ENCODE measurements at places on chromosomes 1 and 21. TPM values are rescaled to one million over a fixed set of nuclear protein-coding genes. Genes with fewer than 3 reads are reported as not detected.

- DNase-seq, result no peak
Measured at GRCh38 chr1:165605246-165605645, 25.8 kb upstream of the MGST3 start.

DNA sequence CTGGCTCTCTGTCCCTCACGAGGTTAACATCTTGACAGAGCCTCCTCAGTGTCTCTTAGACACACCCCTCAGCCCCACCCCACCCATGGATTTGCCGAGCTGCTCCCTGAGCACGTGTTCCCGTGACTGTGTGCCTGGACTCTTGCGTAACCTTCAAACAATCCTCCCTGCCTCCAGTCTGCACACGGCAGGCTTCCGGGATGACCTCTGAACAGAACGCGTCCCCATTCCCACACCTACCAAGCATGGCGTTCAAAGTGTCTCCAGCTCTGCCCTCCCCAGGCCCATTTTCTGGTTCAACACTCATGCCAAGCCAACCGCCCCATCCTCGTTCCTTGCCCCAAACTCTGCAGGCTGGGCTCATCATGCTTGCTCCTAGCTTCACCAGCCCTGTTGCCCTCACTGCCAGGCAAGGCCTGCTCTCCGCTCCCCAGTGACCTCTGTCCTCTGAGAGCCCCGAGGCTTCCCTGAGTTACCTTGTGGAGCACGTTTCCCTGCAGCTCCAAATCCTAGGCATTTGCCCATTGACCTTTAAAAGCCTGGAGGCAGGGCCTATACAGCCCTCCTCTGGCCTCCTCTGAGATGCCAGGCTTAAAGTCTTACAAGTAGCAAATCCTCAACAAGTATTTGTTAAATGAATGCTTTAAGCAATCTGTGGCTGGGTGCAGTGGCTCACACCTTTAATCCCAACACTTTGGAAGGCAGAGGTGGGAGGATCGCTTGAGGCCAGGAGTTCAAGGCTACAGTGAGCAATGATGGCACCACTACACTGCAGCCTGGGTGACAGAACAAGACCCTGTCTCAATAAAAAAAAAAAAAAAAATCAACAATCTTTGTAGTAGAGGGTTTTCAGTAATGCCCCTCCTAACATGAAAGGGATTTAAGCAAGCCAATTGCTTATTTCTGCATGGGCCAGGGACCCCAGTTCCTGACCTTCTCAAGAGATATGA, 5.0 kb downstream of the AGT start:
- no peak for DNase-seq

The PTPN22 gene
- 51.1 TPM for total RNA-seq

GRCh38 chr1:164709126-164709525, 150.1 kb downstream of the PBX1 start:
- DNase-seq, result no peak

The SLC1A7 gene
- total RNA-seq, result under 0.01 TPM

The TCP10L gene
- 1.0 TPM for total RNA-seq

DNA sequence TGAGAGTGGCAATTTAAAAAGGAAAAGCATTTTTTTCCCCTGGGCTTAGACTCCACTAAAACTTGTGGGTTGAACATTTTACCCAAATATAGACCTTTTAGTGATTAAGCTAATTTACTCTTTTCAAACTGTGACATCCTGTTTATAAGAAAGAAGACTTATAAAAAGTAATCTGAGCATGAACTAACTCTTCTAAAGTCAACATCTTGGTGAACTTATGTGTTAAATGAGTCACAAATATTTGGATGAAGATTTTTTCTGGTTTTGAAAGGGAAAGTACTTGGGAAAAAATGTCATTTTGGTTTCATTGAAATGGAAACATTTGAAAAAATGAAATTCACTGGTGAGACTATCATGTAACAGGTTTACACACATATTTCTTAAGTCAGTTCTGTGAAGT, 109.8 kb downstream of the KCNK2 start:
- no peak for DNase-seq

The FAM131C gene
- 0.05 TPM for total RNA-seq

DNA sequence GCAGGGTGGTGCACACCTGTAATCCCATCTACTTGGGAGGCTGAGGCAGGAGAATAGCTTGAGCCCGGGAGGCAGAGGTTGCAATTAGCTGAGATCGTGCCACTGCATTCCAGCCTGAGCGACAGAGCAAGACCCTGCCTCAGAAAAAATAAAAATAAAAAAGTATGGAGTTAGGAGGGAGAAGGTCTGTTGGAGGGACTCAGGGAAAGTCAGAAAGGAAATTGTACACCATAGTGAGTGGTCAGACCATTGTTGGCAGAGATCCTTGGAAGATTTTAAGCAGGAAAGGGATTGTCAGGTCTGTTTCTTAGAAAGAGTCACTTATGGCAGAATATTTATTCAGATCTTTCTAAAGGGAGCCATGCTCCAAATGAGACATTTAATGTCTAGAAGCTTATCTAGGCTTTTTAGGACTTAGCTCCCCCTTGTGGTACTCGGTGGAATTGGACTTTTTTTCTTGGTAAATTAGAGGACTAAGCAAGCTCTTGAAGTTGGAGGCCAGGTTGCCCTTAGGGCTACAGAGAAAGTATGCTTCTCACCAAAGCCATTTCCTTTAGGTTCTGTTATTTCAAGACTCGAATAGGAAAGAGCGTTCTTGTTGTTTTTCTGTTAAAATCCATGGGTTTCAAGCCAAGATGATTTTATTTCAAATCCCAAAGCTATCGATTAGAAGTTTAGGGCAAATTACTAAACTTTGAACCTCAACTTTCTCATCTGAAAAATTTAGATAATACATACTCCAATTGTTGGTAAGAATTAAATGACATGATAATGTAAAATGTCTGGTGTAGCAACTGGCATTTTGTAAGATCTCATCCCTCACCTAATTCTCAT, 16.5 kb downstream of the MIA3 start:
- DNase-seq, result peak; percentile 79

The HHAT gene
- total RNA-seq, result 3.7 TPM

GRCh38 chr1:187504779-187505178, 676.0 kb downstream of the PLA2G4A start:
- DNase-seq, result no peak

The ANKRD65 gene
- total RNA-seq, result 7.9 TPM

DNA sequence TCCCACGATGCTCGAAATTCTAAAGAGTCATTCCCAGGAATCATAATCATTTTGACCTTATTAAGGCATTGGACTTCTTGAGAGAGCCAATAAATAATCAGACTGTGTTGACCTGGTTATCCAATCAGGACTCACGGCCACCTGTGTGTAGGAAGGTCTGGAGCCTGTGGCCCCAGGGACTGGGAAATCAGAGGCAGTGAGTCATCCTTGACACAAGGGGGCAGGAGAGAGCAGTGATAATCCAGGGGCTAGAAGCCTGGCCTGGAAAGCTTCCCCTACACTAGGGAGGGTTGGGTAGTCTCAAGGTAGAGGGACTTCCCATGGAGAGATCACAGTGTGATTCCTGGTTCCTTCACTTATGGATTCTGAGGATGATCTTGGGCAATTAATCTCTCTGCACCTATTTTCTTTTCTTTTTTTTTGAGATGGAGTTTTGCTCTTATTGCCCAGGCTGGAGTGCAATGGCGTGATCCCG, 4.7 kb downstream of the MR1 start:
- no peak for DNase-seq

GRCh38 chr1:205563927-205564441, 59.5 kb downstream of the CDK18 start:
- DNase-seq, result no peak

GRCh38 chr1:3914331-3914851, 14.3 kb upstream of the C1orf174 start:
- DNase-seq, result no peak

DNA sequence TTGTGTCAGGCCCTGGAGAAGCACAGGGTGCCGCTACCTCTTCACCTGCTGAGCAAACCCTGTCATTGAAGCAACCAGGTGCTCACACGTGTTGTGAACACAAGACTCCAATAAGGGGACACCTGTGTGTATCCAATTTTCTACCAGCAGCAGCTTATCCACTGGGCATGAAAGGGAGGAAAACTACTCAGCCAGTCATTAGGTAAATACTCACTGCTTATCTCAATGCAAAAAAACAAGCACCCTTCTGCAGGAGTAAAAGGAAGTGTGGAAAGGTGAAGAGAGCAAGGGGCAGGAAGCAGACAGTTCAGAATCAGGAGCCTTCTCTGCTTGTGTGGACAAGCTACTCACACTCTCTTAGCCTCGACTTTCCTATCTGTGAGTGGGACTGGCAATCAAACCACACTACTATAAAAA, 148.9 kb downstream of the ETS2 start:
- no peak for DNase-seq

The CD84 gene
- total RNA-seq, result 10.1 TPM

DNA sequence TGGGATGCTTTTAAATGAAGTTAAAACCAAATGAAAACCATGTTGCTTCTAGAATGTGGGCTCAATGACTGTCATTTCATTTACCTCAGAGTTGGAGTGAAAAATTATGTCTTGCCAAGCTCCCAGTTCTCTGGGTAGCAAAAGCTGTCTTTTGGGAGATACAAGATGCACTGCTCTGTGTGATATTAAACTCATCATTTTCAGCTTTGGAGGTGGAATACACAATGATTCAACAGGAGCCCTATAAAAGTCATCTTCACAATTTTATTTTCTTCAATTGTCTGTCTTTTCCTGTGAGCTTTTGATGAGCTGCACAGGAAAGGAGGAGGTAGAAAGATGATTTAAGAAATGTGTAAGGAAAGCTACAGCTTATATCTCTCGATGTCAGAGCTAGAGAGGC, 120.3 kb upstream of the SPATA6 start:
- DNase-seq, result no peak

The HMCN1 gene
- 0.85 TPM for total RNA-seq

The GUCA2B gene
- 0.28 TPM for total RNA-seq

DNA sequence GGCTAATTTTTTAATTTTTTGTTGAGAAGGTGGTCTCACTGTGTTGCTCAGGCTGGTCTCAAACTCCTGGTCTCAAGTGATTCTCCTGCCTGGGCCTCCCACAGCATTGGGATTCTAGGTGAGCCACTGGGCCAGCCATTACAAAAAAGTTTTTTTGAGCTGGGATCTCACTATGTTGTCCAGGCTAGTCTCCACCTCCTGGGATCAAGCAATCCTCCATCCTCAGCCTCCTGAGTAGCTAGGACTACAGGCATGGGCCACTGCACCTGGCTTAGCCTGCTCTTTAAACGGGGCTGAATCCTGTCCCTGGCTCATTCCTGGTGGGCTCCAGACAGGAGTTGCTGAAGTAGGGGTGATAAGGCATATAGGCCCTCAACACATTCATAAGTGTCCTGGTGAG, 2.5 kb downstream of the TAS1R1 start:
- no peak for DNase-seq

The IBA57 gene
- 4.2 TPM for total RNA-seq

GRCh38 chr21:14964621-14965020, 100.2 kb downstream of the NRIP1 start:
- DNase-seq, result no peak

GRCh38 chr1:6367381-6368012, 26.1 kb downstream of the ACOT7 start:
- DNase-seq, result no peak

The CCDC30 gene
- 1.9 TPM for total RNA-seq

The DFFB gene
- total RNA-seq, result 4.5 TPM

DNA sequence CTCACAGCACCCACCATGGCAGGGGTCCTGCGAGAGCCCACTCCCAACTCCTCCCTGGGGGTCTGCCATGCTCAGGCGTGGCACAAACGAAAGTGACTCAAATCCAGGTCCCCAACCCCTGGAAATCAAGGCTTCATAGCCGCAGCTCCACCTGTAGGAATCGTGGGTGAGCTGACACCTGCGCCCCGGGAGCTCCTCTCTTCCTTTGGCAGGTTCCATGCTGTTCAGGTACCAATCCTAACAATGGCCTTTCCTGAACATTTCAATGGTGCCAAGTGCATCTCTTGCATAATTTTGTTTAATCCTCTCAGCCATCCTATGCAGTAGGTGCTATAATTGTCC, 28.9 kb upstream of the NPPB start:
- no peak for DNase-seq

GRCh38 chr21:31873696-31874599, 1.1 kb downstream of the HUNK start:
- no peak for DNase-seq

GRCh38 chr21:43369124-43369523, 57.8 kb downstream of the SIK1 start:
- no peak for DNase-seq

- no peak for DNase-seq
Measured at GRCh38 chr1:2540816-2541492, 10.9 kb upstream of the HES5 start.

DNA sequence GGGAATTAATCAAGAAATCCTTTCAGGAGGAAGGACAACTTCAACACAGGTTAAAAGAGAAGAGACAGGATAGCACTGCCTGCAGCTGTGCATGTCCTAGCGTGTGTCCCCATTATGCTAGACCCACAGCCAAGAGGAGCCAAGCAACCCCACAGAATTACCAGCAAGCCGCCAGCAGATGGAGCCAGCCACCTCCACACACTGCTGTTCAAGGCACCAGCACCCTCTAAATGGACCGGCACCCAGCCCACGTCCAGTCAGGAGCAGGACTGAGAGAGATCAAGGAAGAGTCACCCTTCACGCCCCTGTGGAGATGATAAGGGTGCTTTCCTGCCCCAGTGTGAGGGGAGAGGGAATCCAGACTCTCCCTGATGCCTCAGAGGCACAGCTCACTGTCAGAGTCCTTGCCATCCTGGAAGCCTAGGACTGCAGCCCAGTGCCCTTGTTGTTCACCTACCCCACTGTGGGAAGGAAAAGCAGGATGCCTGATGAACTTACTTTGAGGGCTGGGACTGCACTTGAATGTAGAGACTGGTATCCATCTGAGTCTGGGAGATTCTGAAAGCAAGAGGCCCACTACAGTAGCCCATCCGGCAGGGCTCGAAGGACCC, 37.1 kb upstream of the CTTNBP2NL start:
- DNase-seq, result no peak

DNA sequence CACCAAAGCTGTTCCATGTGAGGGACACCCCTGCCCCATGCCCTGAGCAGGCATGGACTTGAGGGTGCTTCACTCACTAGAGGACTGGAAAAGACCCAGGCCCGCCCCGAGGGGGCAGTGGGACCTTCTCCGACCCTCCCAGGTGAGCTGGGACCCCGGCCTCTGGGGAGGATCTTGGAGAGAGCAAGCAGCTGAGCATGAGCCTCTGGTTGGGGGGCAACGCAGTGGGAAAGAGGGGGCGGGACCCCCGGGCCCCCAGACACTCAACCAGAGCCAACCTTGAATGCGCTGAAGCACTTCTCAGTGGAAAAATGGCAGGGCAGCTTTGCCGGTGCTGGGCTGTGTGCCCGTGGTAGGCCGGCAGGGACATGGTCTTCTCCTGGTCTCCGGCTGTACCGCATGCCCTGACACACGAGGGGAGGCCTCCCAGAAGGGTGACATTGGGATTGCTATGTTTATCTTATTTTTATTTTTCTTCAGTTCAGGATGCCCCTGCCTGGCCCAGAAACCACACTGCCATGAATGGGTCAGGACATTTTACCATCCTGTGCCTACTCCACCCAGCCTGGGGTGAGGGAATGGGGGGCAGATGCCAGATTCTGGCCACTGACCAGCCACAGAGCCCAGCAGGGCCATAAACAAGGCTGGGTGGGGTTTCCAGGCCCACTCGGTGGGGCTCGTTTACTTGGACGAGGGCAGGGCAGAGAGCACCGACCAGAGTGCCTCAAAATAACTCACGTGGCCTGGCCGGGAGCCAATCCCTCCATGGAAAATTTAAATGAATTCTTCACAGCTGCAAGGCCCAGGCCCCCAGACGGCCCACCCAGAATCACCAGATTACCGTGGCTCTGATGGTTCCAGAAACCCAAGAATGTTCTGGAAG, 17.2 kb upstream of the LAPTM5 start:
- no peak for DNase-seq

All from thymus (tissue), 14 donors.